Testis (tissue), 5 donors: ENCODE measurements at places on chromosomes 3 and 15.

- peak; percentile 66 for DNase-seq
Observed at GRCh38 chr3:141789281-141789680, 26.1 kb downstream of the GRK7 start.

DNA sequence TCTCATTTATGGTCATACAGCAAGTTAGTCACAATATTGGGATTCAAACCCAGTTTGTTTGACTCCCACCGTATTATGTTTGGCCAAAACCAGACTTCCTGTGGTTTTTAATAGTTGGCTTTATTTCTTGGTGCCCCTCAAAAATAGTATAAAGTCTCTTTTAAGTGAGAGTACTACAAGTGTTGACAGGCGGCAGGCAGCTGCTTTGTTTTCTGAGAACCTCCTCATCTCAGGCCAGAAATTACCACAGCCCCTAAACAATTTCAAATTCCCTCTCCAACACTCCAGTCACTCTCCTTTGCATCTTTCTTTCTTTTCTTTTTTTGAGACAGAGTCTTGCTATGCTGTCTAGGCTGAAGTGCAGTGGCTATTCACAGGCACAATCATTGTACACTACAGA, 121.5 kb downstream of the POLR2M start:
- no peak for DNase-seq

DNA sequence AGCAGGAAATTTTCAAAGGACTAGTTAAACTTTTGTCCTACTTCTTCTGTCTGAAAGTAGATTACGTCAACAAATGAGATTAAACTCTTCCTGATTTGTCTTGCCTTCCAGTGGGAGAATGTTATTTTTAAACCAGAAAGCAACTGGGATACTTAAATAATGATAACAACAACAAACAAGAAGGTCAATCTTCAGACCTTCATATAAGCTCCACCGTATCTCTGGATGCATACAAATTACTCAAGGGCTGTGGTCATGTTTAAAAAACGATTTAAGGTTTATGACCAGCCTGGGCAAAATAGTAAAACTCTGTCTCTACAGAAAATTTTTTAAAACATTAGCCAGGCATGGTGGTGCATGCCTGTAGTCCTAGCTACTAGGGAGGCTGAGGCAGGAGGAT, 145.3 kb upstream of the NPHP3 start:
- no peak for DNase-seq

GRCh38 chr3:13420045-13420830, at the start of gene NUP210:
TSS of gene NUP210 (minus strand) at chr3:13420322. CDS start at chr3:13420226, 96 bp downstream.
- DNase-seq, result peak; percentile 66

GRCh38 chr15:82543160-82543559, 2.9 kb upstream of the RPS17 start:
- no peak for DNase-seq

GRCh38 chr3:149534671-149535332, 60.3 kb downstream of the TM4SF4 start:
- DNase-seq, result no peak

GRCh38 chr15:43253431-43254403, 13.0 kb downstream of the TGM5 start:
- DNase-seq, result peak; percentile 44

DNA sequence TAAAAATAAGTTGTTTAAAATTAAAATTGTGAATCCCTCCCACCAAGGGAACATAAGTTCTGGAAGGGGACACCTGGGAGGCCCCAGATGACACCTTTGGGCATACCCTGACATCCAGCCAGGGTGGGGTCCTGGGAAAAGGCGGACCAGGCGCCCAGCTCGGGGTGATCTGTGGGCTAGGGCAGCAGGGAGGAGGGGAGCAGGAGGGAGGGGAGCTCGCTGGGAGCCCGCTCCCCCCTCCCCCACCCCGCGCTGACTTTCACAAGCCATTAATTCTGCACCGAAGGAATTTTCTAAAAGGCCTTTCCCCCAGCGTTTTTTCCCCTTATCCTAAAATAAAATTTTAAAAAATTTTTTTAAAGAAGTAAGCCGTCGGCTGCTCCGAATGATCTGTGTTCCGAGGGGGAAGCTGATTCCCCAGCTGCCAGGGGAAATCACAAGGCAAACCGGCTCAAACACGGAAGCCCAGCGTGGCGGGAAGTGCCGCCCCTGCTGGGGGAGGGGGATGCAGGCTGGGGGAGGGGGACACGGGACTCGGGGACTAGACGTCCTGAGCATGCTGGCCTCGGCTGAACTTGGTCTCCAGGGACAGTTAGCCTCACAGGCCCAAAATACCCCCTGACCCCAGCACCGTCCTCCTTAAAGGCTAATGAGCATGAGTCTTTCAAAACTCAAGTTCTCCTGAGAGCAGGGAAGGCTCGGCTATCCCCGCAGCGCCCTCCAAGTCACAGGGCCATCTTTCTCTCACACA, 13.9 kb downstream of the PLXND1 start:
- peak; percentile 82 for DNase-seq

GRCh38 chr3:19641408-19641807, 292.6 kb downstream of the EFHB start:
- DNase-seq, result no peak

DNA sequence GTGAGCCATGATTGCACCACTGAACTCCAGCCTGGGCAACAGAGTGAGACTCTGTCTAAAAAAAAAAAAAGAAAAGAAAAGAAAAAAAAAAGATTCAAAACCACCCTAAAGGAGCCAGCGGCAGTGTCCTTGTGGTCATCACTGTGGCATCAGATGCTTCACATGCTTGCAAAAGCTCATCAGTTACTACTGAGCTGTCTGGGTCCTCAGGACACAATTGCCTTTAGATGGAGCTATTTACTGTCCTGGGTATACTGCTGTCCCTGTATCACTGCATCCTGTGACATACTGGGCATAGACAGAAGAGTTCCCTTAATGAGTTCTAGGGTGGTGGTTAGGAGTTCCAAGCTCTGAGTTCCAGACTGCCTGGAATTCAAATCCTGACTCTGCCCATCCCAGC, 85.8 kb downstream of the LINGO1 start:
- no peak for DNase-seq

DNA sequence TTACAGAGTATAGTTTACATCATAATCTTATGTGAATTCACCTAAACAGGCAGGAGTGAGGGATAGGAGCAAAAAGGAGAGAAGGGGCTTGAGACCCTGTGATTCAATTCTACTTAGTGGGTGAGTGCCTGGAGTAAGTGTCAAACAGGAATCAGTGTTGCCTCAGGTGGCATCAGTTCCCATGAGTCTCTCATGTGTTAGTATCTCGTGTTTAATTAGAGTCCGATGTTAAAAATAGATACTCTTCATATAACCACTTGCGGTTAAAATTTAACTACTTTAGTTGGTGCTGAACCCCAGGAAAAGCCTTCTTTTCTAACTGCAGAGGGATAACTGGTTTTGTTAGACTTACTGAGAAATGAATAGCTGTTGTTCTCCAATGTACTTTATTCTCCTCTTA, 251.5 kb downstream of the SUCLG2 start:
- DNase-seq, result no peak

DNA sequence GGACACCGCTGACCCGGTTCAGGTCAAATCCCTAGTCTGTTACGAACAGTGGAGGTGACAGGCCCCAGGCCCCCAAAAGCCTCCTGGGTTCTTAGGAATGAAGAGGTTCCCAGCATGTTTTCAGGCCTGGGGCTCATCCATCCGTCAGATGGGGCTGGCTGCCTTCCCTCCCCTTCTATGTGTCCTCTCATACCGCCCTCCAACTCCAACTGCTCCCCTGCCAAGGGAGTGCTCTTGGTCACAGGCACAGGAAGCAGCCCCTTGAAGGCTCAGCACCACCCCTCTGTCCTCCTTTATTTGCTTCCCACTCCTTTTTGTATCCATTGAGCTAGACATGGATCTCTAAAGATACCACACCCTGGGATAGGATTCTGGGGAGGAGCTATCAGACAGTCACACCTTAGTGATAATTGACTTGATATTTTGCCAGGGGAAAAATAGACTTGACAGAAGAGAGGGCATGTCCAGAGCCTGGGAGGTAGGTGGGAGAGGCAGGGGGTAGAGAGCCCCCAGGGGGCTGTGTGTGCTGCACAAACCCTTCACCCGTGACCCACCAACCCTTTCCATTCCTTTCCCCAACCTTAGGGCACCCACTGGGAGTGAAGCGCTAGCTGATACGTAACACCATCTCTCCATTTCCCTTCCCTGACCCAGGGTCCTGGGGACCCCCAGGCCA, 10.7 kb upstream of the CSPG4 start:
- DNase-seq, result no peak

- DNase-seq, result no peak
Observed at GRCh38 chr3:184275961-184276910, at the start of gene ECE2. TSS of gene ECE2 (plus strand) at chr3:184276022. CDS start at chr3:184276154, 132 bp downstream.

- DNase-seq, result no peak
Observed at GRCh38 chr15:23561914-23562313, 3.6 kb upstream of the MKRN3 start.

- no peak for DNase-seq
Observed at GRCh38 chr15:63593705-63594671, 3.2 kb upstream of the FBXL22 start.

DNA sequence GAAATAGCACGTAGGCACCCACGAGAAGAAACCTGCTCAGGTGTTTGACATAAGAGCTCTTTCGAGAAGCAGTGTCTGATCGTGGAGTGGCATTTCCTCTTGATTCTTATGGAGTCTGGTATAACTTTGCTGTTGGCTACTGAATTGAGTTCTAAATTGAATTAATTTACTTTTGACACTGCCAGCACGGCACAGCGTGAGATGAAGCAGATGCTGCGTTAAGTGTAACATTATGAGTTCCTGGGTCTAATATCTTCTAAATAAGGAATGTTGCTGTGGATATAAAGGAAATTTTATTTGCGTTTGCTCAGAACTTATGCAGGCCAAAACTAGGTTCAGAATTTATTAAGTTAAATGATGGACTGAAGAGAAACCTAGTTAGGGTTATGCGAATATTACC, 919.9 kb downstream of the TUSC7 start:
- DNase-seq, result no peak

DNA sequence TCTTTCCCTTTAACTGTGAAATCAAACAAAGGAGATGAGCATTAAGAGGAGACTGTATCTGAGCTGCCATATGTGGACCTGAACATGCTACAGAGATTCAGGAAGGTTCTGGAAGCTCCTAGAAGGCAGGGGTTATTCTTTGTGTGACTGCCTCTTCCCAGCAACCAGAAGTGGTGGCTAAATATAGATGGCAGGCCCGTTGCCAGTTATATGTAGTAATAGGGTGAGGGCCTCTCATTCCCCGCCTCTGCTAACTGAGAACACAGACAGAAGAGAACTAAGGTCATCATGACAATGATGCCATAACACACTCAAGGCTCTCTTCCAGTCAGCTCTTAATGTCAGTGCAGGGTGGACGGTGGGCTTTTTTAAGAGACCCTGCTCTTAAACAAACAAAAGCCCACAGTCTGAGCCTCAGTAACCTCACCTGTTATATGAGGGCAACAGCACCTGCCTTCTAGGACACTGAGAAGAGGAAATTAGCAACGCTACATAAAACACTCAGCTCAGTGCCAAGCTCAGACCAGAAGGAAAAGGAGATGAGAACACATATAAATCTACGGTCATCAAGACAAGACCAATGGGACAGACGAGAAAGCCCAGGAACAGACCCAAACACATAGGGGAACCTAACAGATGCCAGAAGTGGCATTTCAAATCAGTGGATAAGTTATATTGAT, 22.3 kb downstream of the CFAP92 start:
- DNase-seq, result peak; percentile 28

GRCh38 chr3:125192190-125193035, 20.1 kb downstream of the SLC12A8 start:
- no peak for DNase-seq

DNA sequence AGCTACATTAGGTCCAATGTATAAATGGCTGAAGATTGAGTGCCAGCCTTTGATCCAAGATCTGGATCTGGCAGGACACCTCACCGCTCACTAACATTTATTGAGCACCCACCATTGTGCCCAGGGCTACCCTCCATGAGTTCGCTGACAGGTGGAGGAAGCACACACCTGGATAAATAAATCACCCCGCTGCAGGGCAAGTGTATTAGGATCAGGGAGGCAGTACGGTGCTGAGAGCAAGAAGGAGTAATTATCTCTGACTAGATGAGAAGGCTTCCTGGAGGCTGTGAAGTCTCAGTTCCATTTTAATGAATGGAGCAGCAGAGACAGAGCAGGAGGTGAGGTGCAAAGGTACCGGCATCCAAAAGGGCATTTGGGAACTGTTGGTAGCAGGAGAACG, 104.1 kb downstream of the LIPC start:
- no peak for DNase-seq

DNA sequence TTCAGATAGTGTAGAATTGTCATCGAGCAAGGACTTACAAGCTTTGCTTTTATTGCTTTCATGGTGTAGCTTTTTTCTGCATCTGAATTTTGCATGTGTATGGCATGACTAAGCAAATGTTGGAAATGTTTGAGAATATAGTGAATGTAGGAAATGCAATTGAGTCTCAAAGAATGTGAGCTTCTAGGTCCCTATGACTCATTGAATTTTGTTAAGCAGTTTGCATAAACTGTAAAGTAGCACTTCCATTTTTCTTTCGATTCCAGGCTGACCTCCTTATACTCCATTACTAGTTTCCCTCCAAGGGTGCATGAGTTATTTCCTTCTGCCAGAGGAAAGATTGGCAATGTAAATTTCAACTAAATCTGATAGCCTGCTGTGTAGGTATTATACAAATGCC, 619.2 kb downstream of the DIPK2A start:
- DNase-seq, result no peak

GRCh38 chr3:137469263-137469662, 294.9 kb upstream of the SOX14 start:
- DNase-seq, result no peak

GRCh38 chr3:17749705-17750293, 7.4 kb upstream of the TBC1D5 start:
- no peak for DNase-seq

DNA sequence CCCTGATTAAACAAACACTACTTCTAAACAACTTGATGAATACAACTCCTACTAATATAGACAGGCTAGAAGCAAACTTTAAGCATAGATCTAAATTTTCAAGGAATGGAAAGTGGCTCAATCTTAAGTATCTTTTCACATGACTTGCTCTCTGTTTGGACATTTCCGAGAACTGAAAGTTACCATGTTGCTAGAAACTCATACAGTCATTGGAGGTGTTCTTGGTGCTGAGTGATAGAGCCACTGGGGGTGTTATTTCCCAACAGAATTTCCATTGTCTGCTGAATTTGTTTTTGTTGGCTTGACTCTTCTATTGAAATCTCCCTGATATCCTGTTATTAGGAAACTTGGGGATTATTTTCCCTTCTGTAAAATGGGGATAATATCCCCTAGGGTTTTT, 264.5 kb upstream of the RASGRP1 start:
- no peak for DNase-seq

- DNase-seq, result peak; percentile 92
Observed at GRCh38 chr3:31981206-31982181, at the start of the genes OSBPL10 and ZNF860. TSS of gene OSBPL10 (minus strand) at chr3:31981262. CDS start at chr3:31981179, 83 bp downstream. TSS of gene ZNF860 (plus strand) at chr3:31981750. CDS start at chr3:31989080, 7,330 bp downstream.

GRCh38 chr3:111797171-111797615, 61.9 kb upstream of the PHLDB2 start:
- no peak for DNase-seq
